Activated naive CD8-positive, alpha-beta T cell treated with anti-CD3 and anti-CD28 coated beads for 36 hours (primary cell): ENCODE measurements at places on chromosomes 1 and 21.

DNA sequence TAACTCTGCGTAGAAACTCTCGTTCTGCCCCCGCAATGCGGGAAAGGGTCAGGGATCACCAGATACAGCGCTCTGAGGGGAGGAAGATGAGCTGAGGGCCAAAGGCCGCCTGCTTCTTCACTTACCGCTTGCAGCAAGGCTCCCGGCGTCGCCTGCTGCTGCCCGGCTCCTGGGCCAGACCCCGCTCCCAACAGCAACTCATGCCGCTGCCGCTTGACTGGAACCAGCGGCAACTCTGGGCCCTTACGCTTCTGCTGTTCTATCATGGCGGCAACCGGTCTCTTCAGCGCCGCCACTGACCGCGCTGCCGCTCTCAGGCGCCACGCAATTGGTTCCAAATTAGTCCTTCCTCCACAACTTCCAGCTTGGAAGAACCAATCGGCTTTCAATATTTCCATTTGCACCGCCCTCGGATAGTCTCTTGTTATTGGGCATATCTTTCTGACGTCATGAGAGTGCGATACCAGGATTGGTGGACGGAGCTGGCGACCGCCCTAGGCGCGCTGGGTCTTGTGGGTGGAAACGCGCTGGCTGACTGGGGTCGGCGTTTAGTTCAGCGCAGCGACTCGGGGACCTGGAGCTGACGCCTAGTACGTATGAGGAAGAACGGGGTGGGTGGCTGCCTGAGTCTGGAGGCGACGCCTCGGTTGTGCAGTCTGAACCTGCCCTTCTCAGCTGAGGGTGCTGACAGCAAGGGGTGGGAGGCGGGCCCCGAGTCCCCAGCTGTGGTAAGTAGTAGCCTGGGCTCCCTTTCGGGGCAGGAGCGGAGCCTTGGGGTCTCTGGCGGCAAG, at the start of the genes SNRNP40 and ZCCHC17:
Gene SNRNP40 (minus strand): TSS at position 303 of the 791 bp plus-strand sequence. CDS start 37 bp downstream, at position 266.
Gene ZCCHC17 (plus strand): TSS at position 547 of the 791 bp plus-strand sequence. CDS start 13,067 bp downstream, outside the sequence.
- peaks cover 23% of the 10 kb centered on the region for H3K36me3 ChIP-seq
- H3K27me3 ChIP-seq: no peaks in the 10 kb centered on the region
- peak; percentile 95 for DNase-seq
- peaks cover 38% of the 10 kb centered on the region for H3K4me1 ChIP-seq
- no peak within 1 kb of the TSS for H3K27ac ChIP-seq

DNA sequence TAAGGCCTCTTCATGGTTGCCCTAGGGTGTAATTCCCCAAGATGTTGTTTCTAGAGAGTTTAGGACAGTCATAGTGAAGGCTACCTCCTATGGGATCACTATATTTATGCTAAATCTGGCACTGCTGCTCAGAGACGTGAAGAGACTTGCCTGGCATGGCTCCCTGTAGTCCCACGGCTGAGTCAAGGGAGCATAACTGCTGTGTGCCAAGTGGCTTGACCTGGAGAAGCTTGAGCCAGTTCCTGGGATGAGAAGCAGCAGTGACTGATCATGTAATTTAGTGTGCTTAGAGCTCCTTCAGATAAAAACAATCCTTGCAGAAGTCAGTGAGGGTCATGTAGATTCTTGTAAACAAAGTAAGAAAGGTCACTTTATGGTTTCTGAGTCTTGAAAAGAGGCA, 68.9 kb upstream of the TSPAN2 start:
- no peak overlapping the region for H3K27ac ChIP-seq
- peaks cover 9% of the 10 kb centered on the region for H3K27me3 ChIP-seq
- H3K4me3 ChIP-seq: no peak overlapping the region
- no peak for DNase-seq
- H3K4me1 ChIP-seq: no peaks in the 10 kb centered on the region

DNA sequence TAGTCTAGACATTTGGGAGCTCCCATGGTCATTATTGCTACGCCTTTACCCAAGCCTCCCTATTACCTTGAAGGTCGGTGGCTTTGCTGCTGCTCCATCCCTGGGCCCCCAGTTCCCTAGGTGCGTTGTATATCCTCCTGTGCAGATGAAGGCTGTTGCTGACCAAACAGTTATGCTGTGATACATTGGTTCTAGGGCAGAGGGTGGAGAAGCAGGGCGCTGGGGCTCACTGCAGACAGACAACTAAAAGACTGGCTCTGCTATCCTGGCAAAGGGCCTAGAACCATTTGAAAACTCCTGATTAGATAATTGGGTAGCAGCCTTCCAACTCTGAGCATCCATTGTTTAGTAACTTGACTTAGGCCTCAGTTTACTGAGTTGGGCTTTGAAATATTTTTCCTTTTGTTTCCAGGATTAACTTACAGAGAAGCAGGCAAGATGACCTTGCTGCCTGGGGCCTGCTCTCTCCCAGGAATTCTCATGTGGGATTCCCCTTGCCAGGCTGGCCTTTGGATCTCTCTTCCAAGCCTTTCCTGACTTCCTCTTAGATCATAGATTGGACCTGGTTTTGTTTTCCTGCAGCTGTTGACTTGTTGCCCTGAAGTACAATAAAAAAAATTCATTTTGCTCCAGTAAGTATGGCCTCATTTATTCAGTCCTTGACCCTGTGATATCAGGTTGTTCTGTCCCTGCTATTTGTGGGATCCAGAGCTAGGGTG, 15.5 kb downstream of the CHI3L2 start:
- DNase-seq: no peak
- H3K36me3 ChIP-seq: peaks cover 9% of the 10 kb centered on the region
- H3K4me1 ChIP-seq: no peaks in the 10 kb centered on the region
- H3K27me3 ChIP-seq: no peaks in the 10 kb centered on the region
- no peak overlapping the region for H3K4me3 ChIP-seq

DNA sequence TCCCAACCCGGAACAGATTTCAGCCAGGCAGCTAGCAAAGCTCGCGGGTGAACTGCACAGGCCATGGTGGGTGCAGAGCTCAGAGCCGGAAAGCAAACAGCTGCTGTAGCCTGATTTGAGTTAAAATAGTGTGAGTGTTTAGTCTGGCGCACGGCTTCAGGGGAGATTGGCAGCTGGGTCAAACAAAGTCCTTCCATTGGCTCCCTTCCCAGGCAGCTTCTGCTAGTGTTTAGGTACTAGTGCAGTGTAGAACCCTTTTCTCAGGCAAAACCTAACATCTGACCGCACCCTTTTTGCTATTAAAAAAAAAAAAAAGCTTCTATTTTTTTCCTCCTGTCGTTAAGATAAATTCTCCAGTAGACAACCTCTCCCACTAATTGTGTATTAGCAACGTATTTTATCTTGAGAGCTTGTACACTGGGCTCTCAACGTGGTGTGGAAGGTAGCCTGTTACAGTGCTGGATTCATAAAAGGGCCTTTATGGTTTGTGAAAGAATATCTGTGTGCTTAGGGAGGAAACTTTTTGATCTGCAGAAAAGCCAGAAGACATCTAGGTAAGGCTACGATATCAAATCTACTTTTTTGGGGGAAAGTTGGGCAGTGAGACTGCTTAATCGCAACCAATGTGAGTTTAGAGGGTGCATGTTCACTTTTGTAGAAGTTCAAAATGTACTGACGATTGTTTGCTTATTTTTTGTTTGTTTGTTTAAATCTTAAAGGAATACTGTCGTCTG, 689.6 kb downstream of the USP25 start:
- H3K4me3 ChIP-seq: no peak overlapping the region
- H3K27ac ChIP-seq: no peak overlapping the region
- H3K27me3 ChIP-seq: no peaks in the 10 kb centered on the region
- no peaks in the 10 kb centered on the region for H3K4me1 ChIP-seq
- H3K36me3 ChIP-seq: no peaks in the 10 kb centered on the region

DNA sequence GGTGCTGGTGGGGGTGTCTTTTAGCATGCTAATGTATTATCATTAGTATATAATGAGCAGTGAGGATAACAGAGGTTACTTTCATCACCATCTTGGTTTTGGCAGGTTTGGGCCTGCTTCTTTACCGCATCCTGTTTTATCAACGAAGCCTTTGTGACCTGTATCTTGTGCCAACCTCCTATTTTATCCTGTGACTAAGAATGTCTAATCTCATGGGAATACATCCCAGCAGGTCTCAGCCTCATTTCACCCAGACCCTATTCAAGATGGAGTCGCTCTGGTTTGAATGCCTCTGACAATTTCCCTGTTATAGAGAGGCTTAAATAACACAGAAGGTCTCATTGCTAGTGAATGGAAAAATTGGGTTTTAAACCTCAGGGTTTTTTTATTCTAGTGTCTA, 300.8 kb upstream of the PROX1 start:
- no peak overlapping the region for H3K27ac ChIP-seq
- no peaks in the 10 kb centered on the region for H3K4me1 ChIP-seq
- no peak overlapping the region for H3K4me3 ChIP-seq

DNA sequence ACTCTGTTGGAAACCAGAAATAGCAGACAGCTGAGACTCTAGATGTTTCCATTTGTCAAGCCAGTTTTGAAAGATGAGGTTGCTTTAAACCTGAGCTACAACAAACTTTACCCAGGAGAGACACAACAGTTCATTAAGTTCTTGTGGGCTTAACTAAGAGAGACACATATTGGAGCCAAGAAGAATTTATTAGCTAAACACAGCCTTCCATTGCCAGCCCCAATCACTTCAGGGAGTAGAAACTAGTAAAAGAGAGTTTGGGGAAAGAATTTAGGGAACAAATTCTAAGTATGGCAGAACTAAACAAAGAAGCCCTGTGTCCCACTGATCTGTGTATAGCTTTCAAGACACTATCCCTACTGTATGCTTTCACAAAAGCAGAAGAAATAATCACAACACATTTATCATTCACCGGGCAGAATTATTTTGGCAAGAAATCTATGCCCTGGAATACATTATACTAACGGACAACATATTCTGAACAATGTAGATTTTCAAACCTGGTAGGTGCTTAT, 87.3 kb upstream of the KAZN start:
- no peak overlapping the region for H3K27ac ChIP-seq
- H3K27me3 ChIP-seq: peaks cover 3% of the 10 kb centered on the region
- no peaks in the 10 kb centered on the region for H3K4me1 ChIP-seq
- H3K36me3 ChIP-seq: no peaks in the 10 kb centered on the region
- no peak overlapping the region for H3K4me3 ChIP-seq
- DNase-seq: no peak

- no peak for DNase-seq
- no peaks in the 10 kb centered on the region for H3K4me1 ChIP-seq
- H3K27me3 ChIP-seq: no peaks in the 10 kb centered on the region
- H3K27ac ChIP-seq: no peak overlapping the region
- no peak overlapping the region for H3K4me3 ChIP-seq
Measured at GRCh38 chr1:164443166-164443565, 115.8 kb upstream of the PBX1 start.
